Myometrial cell (primary cell): ENCODE measurements at places on chromosomes 5 and 9. TPM values are rescaled to one million over a fixed set of nuclear protein-coding genes. Genes with fewer than 3 reads are reported as not detected.

Gene ASS1
- 85.3 and 85.4 TPM in 2 replicates for total RNA-seq

Gene PDE8B
- not detected in 2 replicates for total RNA-seq

Gene ACTBL2
- total RNA-seq, result 3.2 and 5.1 TPM in 2 replicates

Gene PCDHGA5
- 0.29 and 0.89 TPM in 2 replicates for total RNA-seq
